ENCODE measurements at places on chromosomes 2 and 18.

DNA sequence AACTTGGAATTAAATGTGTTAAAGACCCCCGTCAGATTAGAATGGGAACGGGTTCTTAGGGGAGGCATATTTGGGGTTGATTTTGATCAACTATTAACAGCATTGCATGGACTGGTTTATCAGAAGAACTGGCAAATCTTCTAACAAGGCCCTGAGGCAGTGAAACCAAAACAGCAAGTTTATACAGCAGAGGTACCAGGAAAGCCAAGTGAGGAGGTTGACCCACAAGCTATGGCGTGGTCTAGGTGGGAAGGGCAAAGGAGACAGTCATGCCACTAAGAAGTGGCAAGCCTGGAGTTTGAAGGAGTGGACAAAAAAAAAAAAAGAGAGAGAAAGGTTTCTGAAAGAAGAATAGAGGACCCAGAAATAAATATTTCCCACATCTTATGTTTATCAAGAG, 187.0 kb downstream of the MREG start:
- DNase-seq: no peak

DNA sequence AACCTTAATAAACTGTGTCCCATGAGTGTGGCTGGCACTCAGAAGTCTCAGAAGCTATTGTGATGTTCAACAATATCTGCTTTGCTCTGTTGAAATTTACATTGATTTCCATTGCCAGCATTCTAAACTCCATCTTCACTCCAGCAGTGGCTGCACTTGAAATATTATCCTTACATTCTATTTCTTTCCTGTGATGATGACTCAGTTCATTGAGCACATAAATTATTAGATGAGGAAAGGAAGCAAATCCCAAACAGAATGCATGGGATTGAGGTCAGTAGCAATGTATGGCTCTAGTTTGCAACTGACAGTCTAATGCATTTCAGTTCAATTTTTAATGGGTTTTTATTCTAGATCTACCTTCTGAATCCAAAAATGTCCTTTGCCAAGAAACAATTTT, 92.4 kb upstream of the TTN start:
- DNase-seq: no peak

GRCh38 chr2:72894514-72894913, 7.3 kb downstream of the SPR start:
- DNase-seq: no peak

DNA sequence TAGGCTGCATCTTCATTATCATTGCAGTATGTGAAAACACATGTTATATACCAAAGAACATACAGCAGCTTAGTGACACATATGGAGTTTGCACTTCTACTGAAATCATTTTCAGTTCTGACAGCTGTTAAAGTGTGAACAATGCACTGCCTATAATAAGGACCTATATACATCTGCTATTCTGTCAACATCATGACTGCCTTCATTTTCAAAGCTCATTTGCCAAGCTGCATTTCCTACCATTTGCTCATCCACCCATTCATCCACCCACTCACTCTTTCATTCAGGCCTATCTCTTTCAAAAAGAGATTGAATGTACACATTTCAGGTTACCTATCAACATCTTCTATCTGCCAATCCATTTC, 81.7 kb upstream of the STK17B start:
- no peak for DNase-seq

DNA sequence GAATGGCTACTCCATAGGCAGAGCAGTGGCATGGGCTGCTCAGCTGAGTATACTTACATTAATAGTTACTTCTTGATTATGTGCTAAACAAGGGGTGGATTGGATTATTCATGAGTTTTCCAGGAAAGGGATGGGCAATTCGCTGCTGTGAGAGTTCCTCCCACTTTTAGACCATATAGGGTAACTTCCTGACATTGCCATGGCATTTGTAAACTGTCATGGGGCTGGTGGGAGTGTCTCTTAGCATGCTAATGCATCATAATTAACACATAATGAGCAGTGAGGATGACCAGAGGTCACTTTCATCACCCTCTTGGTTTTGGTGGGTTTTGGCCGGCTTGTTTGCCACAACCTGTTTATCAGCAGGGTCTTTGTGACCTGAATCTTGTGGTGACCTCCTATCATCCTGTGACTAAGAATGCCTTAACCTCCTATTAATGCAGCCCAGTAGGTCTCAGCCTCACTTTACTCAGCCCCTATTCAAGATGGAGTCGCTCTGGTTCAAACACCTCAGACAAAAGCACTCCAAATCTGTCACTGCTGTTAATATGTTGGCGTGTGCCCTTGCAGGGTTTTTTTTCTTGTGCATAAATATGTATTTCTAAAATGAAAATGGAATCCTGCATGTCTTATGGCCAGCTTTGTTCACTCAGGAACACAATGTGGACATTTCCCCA, 56.0 kb downstream of the CYBRD1 start:
- no peak for DNase-seq

DNA sequence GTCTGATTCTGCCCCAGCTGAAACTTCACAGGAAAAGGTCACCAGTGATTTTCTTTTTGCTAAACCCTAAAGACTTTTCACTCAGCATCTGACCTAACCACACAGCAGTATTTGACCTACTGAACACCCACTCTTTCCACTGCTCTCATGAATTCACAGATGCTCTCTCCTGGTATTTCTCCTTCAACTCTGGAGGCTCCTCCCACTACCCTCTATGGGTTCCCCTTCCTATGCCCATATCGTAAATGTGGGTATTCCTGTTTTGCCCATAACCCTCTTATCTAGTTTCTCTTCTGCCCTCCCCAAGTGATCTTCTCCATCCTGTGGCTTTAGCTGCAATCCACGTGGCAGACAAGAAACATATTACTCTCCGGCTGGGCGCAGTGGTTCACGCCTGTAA, 7.6 kb downstream of the PLEKHM3 start:
- no peak for DNase-seq

- no peak for DNase-seq
Measured at GRCh38 chr18:77022556-77022955, 110.0 kb downstream of the MBP start.

DNA sequence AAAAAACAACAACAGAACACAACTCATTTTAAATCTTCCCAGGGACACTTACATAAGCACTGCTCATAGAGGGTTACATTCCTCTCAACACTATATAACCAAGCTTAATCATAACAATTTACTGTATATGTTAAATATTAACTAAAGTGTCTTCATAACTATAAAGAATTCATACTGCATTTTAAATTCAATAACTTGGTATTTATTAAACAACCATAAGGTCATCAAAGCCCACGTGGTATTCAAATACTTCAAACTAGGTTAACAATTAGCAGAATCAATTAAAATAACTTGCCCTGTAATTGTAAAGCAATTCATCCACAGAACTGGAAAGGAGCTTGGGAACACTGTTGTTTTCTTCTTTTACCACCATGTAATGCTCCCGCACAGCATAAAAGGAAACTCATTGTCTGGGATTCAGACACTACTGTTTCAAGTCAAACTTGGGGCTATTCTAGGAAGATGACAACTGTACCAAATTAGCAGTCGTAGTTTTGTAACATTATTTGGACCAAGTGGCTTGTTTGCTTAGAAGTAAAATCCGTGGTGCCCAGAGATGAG, 10.4 kb downstream of the GAREM1 start:
- DNase-seq: no peak

- peak; percentile 74 for DNase-seq
Measured at GRCh38 chr2:80303909-80304837, at the start of gene LRRTM1. TSS of gene LRRTM1 (minus strand) at chr2:80304752. CDS start at chr2:80303819, 933 bp downstream.

- DNase-seq: no peak
Measured at GRCh38 chr2:102585847-102586404, 33.4 kb upstream of the SLC9A2 start.

DNA sequence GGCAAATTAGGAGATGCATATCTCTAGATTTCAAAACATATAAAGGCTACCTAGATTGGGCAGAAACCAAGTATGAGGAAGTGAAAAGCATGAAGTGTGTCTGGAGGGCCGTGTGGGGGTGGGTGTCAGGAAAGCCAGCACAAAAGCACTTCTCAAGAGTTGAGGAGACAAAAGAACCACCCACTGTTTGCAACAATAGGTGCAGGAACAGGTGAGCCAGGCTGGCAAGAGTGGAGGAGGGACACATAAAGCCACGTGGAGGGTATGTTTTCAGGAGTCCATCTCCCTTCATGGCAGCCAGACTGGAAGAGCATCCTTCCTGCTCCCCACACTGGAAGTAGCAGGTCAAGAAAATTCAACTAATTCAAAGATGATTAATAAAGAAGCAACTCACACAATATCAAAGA, 96.4 kb downstream of the CERS6 start:
- DNase-seq: no peak

DNA sequence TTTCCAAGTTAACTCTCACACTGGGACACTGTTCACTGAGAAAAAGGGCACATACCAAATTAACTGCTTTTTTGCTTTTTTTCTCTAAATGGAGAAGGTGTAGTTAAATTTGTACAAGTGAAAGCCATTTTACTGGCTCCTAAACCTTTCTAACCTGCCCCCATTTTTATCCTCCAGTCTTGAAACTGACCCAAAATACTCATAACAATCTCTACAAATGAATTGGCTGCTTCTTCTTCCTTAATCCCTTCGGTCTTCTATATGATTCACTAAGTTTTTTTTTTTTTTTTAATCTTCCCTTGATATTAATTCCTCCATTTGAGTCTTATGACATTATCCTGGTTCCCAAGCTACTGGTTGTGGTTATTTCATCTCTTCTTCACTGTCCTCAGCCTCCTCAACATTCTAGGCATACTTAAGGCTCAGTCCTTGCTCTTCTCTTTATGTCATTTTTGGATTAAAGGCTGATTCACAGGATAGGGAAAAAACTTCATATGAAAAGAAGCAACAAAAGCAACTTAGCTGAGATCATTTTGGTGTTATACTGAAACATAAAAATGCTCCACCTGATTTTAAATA, 19.8 kb downstream of the ORC2 start:
- DNase-seq: no peak

DNA sequence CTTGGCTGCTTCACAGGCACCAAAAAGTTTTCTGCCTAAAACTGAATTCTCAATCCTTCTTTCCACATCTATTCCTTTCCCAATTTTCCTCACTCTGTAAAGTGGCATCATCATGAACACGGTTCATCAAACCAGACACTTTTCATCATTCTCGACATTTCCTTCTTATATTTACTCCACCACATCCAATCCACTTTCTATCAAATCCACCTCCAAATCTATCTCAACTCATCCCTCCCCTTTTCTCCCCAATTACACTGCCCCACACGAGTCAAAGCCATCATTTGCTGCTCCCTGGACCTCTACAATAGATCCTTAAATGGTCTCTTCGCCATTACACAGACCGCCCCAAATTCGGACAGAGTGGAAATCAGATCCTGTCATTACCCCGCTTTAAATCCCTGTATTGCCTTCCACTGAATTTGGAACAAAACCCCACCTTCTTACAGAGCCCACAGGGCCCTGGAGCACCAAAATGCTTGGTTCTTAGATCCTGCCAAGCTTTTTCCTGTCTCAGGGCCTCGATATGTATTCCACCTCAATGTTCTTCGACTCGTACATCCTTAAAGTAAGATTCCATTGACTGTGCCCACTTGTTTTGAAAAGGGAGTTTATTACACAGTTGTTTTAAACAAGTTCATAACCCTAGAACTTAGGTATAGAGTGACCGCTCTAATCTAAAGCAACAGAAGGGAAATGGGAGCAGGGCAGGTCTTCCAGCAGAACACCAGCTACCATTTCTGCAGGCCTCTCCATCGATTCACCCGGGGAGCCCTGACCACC, 856 bp downstream of the ACAA2 start:
- DNase-seq: no peak

- no peak for DNase-seq
Measured at GRCh38 chr18:79942211-79942610, 9.2 kb downstream of the SLC66A2 start.

GRCh38 chr2:154960802-154961583, 262.5 kb downstream of the KCNJ3 start:
- no peak for DNase-seq

DNA sequence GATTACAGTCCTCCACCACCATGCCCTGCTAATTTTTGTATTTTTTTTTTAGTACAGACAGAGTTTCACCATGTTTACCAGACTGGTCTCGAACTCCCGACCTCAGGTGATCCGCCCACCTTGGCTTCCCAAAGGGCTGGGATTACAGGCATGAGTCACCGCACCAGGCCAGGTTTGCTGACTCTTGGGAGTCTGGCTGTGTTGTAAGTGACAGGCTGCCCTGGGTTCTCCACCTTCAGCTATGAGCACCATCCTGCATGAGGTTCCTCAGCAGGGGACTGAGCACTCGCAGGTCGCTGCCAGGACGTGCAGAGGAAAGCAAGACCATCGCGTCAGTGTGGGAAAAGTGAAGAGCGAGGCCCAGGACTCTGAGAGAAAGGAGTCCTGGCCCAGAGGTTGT, 112.6 kb upstream of the NDUFV2 start:
- DNase-seq: no peak

DNA sequence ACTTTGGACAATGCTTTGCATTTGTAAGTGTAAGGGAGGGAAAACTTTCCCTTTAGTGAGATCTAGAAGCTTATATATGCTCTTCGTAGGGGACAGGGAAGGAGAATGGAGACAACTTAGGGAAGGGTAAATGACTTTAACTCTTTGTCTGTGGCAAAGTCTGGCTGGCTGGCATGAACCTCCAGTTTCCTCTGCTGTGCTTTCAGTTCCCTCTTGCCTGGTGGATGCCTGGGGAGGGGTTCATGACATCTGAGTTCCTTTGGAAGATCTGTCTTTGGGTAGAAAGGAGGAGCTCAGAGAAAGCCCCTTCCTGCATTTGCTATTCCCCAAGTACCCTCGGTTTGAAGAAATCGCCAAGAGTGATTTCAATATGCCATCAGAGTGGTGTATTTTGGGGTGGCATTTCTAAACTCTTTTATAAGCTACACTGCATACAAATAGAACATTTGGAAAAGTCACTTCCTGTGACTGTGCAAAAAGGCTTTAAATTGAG, 143.6 kb downstream of the VAPA start:
- DNase-seq: no peak

DNA sequence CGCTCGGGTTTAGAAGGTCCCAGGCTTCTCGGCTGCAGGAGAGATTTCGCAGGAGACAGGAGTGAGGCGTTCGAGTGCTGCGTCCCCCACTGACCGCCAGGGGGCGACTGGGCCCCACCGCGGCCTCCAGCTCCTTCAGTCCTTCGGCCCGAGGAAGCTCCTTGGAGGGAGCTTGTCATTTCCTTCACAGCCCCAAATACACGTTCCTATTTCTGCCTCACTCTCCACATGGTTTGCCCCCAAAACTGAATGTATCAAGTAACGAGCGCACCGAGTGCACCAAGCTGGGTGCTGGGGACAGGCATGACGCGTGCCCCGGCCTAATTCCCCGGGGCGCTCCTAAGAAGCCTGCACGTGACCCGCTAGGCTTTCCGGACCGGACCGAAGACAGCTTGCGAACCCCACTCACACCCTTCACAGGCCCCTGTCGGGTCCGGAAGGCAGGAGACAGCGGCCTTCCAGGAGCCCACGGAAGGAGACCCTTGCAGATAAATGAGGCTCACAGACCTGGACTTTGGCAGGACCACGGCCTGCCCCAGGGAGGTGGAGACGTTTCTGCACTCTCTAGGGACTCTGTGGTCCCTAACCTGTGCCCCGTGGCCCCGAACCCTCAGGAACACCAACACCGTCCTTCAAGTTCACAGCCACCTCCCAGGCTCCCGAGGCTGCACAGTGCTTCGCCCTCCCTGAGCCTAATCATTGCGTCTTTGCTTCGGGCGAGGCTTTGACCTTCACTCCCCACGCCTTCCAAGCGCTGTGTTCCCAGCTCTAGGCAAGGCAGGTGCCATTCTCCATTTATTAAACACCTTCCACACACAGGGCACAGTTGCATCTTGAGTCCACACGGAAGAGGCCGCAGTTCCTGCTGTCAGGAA, 13.0 kb upstream of the FAHD2A start:
- DNase-seq: peak; percentile 81

- DNase-seq: no peak
Measured at GRCh38 chr2:31324016-31324633, 90.2 kb downstream of the EHD3 start.

All from ecto neural progenitor cell (in vitro differentiated cells).